ENCODE measurements at places on chromosomes 16 and 17.

DNA sequence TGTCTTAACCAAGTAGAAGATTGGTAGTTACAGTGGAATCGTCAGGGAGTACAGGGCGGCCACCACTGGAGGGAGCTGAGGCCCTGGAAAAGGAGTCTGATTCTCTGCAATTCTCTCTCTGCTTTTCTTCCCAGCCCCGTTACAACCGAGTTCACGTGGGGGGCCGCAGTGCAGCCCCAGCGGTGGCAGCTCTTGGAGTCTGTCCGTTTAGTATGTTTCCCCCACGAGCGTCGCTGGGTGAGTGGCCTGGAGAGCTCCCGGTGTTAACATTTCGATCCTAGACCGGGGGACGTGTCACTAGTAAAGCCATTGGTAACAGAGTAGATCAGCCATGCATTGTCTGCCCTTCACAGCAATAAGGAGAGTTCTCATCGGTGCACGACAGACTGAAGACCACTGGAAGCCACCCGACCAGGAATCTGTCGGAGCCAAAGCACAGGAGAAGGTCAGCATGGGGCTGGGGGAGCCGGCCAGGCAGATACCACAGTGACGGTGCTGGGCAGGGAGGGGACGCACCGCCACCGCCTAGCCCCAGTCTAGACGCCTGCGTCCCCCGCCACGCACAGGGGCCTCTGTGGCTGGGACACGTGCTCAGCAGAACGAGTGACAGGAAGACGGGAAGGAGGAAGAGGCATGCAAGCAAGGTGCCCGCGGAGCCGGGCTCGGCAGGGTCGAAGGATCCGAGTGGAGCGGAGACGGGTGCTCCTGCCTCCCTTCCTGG is 15.7 kb downstream of the SLC16A3 start:
- DNase-seq = no peak

DNA sequence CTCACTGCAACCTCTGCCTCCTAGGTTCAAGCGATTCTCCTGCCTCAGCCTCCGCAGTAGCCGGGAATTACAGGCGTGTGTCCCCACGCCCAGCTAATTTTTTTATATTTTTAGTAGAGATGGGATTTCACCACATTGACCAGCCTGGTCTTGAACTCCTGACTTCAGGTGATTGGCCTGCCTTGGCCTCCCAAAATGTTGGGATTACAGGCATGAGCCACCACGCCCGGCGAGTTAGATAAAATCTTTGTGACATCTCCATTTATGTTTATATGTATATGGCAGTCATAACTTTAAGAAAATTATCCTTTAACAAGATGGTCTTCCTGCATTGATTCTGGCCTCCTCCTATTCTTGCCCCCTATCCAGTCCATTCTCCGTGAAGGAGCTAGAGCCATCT is 24.0 kb downstream of the CCDC42 start:
- DNase-seq = no peak

DNA sequence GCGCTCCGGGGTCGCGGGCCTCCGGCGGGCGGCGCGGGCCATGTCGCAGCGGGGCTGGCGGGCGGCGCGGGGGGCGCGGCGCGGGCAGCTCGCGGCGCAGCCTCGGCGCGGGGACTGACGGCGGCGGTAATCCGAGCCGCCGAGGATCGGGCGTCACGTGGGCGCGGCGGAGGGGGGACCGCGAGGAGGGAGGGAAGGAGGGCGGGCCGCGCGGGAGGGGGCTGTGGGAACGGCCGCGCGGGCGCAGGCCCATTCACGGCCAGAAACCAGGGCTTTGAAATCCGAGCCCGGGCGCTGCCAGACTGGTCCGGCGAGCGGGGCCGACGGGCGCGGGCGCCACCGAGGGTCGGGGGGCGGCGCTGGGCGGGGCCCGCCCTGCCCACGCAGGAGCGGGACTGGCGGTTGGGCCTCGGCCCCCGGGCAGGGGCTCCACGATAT is at the start of gene MTSS2:
Gene MTSS2 (minus strand): TSS at position 116 of the 438 bp plus-strand sequence. CDS start 262 bp downstream, outside the sequence.
- DNase-seq = peak; percentile 91

DNA sequence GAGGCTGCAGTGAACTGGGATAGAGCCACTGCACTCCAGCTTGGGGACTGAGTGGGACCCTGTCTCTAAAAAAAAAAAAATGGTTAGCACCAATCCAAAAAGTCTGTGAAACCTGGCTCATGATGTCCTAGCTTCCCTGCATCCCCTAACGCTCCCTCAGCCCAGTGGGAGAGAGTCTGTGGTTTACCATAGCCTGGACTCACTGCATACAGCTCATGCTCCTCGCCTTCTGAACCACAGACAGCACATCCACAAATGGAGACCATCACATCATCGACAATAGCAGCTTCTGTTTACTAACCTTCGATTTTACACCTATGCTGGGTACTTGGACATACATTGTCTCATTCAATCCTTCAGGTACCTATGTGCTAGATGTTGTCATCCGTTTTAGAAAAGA is 43.6 kb downstream of the NLRC5 start:
- no peak for DNase-seq

DNA sequence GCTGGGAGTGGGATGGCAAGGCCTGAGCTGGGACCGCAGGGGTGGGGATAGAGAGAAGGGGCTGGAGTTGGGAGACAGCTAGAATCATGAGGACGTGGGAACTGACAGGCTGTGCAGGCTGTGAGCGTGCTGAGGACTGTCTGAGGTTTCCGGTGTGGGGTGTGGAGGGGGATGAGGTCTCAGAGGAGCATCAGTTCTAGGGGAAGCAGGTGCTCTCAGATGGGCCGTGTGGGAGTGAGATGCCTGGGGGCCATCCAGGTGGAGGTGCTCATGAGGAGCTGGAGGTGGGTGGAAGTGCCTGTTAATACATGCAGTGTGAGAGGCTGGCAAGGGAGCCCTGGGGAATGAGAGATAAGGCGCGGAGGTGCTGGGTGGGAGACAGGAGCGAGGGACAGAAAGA is 27.2 kb downstream of the HASPIN start:
- no peak for DNase-seq

GRCh38 chr17:28127196-28127595 is 84.7 kb downstream of the NLK start:
- DNase-seq = no peak

Data from mesenchymal stem cell (in vitro differentiated cells and primary cell).